Ureter (tissue), 1 donor: ENCODE measurements at places on chromosomes 16 and 17. TPM values are rescaled to one million over a fixed set of nuclear protein-coding genes. Genes with fewer than 3 reads are reported as not detected.

PARN gene
- 53.9 TPM for total RNA-seq

- no peak for DNase-seq
Observed at GRCh38 chr17:56754523-56755208, 79.1 kb downstream of the C17orf67 start.

GRCh38 chr16:84804326-84804725 is 15.5 kb upstream of the CRISPLD2 start:
- no peak for DNase-seq

DNA sequence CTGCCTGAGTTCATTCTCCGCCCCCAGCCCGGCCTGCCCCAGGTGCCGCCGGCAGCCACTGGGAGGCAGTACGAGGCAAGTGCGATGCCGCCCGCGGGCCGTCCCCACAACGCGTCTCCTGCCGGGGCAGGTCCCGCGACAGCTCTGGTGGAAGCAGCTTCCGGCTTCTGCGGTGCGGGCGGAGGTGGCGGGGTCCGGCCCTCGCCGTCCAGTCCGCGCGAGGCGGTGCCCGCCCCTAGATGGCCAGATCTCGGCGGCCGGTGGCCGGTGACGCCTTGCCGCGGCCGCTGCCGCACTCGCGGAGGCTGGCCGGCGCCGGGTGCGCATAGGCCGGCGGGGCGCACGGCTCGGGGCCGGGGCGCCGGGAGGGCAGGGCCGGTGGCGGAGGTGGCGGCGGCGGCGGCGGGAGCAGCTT is 1.8 kb downstream of the GJD3 start:
- DNase-seq, result peak; percentile 83

GRCh38 chr17:43033948-43034881 is 9.2 kb downstream of the RND2 start:
- DNase-seq, result no peak

DNA sequence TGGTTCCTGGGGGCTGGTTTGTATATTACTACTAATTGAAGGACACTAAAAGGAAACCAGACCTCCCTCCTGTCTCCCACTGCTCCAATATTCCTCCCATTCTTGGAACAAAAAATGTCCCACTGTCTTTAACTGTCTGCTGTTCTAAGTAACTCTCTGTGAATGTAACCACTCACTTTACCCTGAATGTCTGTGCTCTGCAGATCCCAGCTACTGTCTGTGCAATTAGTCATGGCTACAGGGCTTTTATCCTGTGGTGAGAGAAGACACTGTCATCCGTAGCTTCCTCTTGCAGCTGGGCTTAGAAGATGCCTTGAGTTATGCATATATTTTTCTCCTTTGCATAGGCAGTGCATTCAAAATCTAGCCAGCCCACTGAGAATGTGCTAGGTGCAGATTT is 853.8 kb downstream of the CDH8 start:
- DNase-seq, result no peak

IL17C gene
- not detected for total RNA-seq

KRT38 gene
- not detected for total RNA-seq

ZC3H18 gene
- total RNA-seq, result 47.3 TPM
